Osteocyte (in vitro differentiated cells): ENCODE measurements at places on chromosomes 7 and 10. TPM values are rescaled to one million over a fixed set of nuclear protein-coding genes. Genes with fewer than 3 reads are reported as not detected.

GRCh38 chr10:78904196-78904595 is 164.6 kb upstream of the ZMIZ1 start:
- H3K4me3 ChIP-seq = no peak overlapping the region
- peaks cover 6% of the 10 kb centered on the region for H3K27me3 ChIP-seq
- no peaks in the 10 kb centered on the region for H3K36me3 ChIP-seq
- H3K27ac ChIP-seq = no peak overlapping the region
- peak; percentile 51 for DNase-seq
- H3K4me1 ChIP-seq = peaks cover 28% of the 10 kb centered on the region

Gene NKX1-2
- total RNA-seq = not detected in 2 replicates

Gene PTER
- 2.6 and 3.1 TPM in 2 replicates for total RNA-seq

Gene CFAP43
- 0.13 TPM in 1 of 2 replicates, not detected in the other for total RNA-seq

Gene TEX47
- not detected in 2 replicates for total RNA-seq

- H3K27ac ChIP-seq = no peak overlapping the region
- H3K36me3 ChIP-seq = no peaks in the 10 kb centered on the region
- no peak for DNase-seq
- H3K4me1 ChIP-seq = peaks cover 2% of the 10 kb centered on the region
Measured at GRCh38 chr10:121154846-121155245, 303.7 kb downstream of the WDR11 start.

Gene PON3
- total RNA-seq = not detected in 2 replicates

Gene ANKRD22
- total RNA-seq = not detected in 2 replicates

DNA sequence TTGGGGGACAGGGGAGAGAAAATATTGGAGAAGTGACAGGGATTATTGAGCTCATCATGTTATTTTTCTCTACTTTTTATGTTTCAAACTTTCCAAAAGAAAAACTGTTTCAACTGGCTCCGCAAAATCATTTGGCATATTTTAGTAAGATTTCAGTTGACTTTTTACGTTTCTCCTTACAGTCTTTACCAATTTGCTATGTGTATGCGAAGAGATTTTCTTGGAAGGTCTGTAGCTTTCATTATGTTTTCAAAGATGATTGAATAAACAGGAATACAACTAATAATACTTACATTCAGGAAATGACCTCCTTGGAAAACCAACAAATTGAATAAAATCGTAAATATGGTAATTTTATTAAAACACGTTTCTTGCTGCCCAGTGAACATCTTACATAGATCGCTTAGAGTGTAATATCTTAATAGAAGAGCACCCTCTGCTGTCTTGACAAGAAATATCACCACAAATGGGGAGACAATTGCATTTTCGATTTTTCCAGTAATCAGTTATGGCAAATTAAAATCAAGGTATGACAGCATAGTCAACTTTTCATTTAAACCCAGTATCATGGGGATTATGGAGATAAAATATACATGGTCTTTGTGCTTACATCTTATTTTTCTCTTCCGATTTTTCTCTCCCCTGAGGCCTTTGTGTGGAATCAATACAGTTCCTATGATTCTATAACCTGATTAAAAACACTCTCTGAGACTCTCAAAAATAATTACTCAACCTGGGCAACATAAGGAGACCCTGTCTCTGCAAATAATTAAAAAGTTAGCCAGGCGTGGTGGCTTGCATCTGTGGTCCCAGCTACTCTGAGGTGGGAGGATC is 43.1 kb downstream of the MBL2 start:
- no peaks in the 10 kb centered on the region for H3K4me1 ChIP-seq
- peaks cover 2% of the 10 kb centered on the region for H3K27me3 ChIP-seq
- H3K36me3 ChIP-seq = no peaks in the 10 kb centered on the region
- no peak for DNase-seq
- no peak overlapping the region for H3K27ac ChIP-seq
- no peak overlapping the region for H3K4me3 ChIP-seq

Gene GPR15LG
- not detected in 2 replicates for total RNA-seq

- DNase-seq = no peak
- no peak overlapping the region for H3K4me3 ChIP-seq
- H3K27me3 ChIP-seq = no peaks in the 10 kb centered on the region
- peaks cover 18% of the 10 kb centered on the region for H3K4me1 ChIP-seq
- H3K36me3 ChIP-seq = peaks cover 4% of the 10 kb centered on the region
Measured at GRCh38 chr10:22704942-22705341, 9.4 kb downstream of the PIP4K2A start.

Gene MOSPD3
- 24.5 and 26.3 TPM in 2 replicates for total RNA-seq

DNA sequence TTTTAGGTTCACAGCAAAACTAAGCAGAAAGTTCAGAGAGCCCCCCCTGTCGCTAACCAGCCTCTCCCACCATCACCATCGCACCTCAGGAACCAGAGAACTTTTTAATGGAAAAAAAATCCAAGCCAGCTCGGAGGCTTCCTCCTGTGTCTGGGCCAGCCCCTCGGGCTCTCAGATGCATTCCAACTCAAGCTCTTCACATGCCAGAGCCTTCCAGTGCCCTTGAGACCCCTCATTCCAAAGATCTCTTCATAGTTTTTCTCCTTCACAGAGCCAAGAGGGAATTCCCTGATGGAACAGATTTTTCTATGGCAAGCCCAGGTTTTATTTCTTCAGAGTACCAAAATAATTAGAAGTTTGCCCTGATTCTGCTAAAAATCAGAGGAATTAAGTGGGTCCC is 153.4 kb upstream of the LANCL2 start:
- H3K4me1 ChIP-seq = peaks cover 50% of the 10 kb centered on the region
- no peak overlapping the region for H3K4me3 ChIP-seq
- H3K36me3 ChIP-seq = peaks cover 11% of the 10 kb centered on the region
- peak overlapping the region; percentile 75 for H3K27ac ChIP-seq
- H3K27me3 ChIP-seq = no peaks in the 10 kb centered on the region

DNA sequence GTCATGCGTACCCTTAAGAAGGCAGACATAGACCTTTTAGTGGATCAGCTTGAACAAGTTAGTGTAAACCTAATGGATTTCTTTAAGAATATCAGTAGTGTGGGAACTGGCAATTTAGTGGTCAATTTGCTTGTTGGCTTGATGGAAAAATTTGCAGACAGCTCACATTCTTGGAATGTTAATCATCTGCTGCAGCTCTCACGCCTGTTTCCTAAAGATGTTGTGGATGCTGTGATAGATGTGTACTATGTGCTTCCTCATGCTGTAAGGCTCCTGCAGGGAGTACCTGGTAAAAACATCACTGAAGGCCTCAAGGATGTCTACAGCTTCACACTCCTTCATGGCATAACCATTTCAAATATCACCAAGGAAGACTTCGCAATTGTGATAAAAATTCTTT is 103.4 kb downstream of the ABCA13 start:
- no peaks in the 10 kb centered on the region for H3K36me3 ChIP-seq
- peaks cover 22% of the 10 kb centered on the region for H3K4me1 ChIP-seq
- DNase-seq = no peak

DNA sequence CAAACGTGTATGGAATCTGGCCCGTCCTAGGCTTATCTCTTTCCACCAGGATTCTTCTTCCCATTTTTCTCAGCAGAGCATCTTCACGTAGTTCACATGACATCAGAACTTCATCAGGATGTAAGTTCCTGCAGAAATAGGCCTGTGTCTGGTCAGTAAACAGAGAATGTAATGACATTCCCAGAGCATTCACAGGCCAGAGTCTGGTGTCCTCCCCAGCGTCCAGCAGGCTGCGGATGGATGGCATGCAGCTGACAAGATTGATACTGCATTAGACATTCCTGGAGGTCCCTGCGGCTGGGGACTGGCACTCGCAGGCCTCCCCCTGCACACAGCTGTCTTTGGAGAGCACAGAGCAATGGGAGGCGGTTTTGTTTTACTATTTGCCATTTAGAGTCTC is 28.7 kb downstream of the MGMT start:
- no peaks in the 10 kb centered on the region for H3K4me1 ChIP-seq
- DNase-seq = peak; percentile 48
- H3K4me3 ChIP-seq = no peak overlapping the region
- H3K36me3 ChIP-seq = peaks cover 16% of the 10 kb centered on the region
- H3K27ac ChIP-seq = no peak overlapping the region

- H3K27ac ChIP-seq = no peak overlapping the region
- no peaks in the 10 kb centered on the region for H3K4me1 ChIP-seq
- DNase-seq = no peak
- peaks cover under 1% of the 10 kb centered on the region for H3K27me3 ChIP-seq
- H3K36me3 ChIP-seq = no peaks in the 10 kb centered on the region
Measured at GRCh38 chr7:126856691-126857291, 395.9 kb downstream of the GRM8 start.

DNA sequence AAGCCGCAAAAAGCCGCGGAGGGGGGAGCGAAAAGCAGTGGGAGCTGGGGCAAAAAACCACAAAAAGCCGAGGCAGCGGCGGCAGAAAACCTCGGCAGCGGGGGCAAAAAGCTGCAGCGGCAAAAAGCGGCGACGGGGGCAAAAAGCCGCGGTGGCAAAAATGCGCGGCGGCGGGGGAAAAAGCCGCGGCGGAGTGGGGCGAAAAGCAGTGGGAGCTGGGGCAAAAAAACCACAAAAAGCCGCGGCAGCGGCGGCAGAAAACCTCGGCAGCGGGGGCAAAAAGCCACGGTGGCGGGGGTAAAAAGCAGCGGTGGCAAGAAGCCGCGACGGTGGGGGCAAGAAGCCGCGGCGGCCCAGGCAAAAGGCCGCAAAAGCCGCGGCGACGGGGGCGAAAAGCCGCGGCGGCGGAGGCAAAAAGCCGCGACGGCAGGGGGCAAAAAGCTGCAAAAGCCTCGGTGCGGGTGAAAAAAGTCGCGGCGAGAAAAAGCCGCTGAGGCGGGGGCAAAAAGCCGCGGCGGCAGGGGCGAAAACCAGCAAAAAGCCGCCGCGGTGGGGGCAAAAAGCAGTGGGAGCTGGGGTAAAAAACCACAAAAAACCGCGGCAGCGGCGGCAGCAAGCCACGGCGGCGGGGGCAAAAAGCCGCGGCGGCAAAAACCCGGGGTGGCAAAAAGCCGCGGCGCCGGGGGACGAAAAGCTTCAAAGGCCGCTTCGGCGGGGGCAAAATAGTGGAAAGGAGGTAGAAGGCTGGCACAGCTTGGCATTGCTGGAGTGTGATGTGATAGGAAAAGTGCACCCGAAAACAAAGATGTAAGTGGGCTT is 135.9 kb downstream of the ZNF92 start:
- peaks cover 33% of the 10 kb centered on the region for H3K27me3 ChIP-seq
- peak; percentile 73 for DNase-seq
- H3K27ac ChIP-seq = no peak overlapping the region
- peak overlapping the region; percentile 63 for H3K4me3 ChIP-seq

- peak overlapping the region; percentile 60 for H3K27ac ChIP-seq
- no peak for DNase-seq
- H3K4me1 ChIP-seq = peaks cover 52% of the 10 kb centered on the region
- peaks cover 10% of the 10 kb centered on the region for H3K36me3 ChIP-seq
- H3K27me3 ChIP-seq = no peaks in the 10 kb centered on the region
Measured at GRCh38 chr7:50783303-50783702, 607 bp upstream of the GRB10 start.

GRCh38 chr7:155810770-155811559 is 1.3 kb downstream of the SHH start:
- peaks cover 33% of the 10 kb centered on the region for H3K4me1 ChIP-seq
- H3K4me3 ChIP-seq = peak overlapping the region; percentile 32
- DNase-seq = no peak
- H3K27ac ChIP-seq = no peak overlapping the region
- no peaks in the 10 kb centered on the region for H3K36me3 ChIP-seq

- H3K4me1 ChIP-seq = peaks cover 13% of the 10 kb centered on the region
- H3K27ac ChIP-seq = no peak overlapping the region
- no peak overlapping the region for H3K4me3 ChIP-seq
- DNase-seq = no peak
- H3K27me3 ChIP-seq = peaks cover 46% of the 10 kb centered on the region
Measured at GRCh38 chr10:102233997-102234396, 7.3 kb downstream of the PITX3 start.

GRCh38 chr7:25515633-25516275 is 287.5 kb upstream of the NPVF start:
- DNase-seq = no peak
- no peak overlapping the region for H3K27ac ChIP-seq
- H3K4me1 ChIP-seq = no peaks in the 10 kb centered on the region
- no peak overlapping the region for H3K4me3 ChIP-seq

GRCh38 chr10:18793951-18794350 is 134.7 kb downstream of the ARL5B start:
- H3K4me3 ChIP-seq = no peak overlapping the region
- no peak overlapping the region for H3K27ac ChIP-seq
- H3K36me3 ChIP-seq = no peaks in the 10 kb centered on the region
- no peaks in the 10 kb centered on the region for H3K4me1 ChIP-seq

Gene LDB3
- total RNA-seq = 0.37 and 0.46 TPM in 2 replicates

DNA sequence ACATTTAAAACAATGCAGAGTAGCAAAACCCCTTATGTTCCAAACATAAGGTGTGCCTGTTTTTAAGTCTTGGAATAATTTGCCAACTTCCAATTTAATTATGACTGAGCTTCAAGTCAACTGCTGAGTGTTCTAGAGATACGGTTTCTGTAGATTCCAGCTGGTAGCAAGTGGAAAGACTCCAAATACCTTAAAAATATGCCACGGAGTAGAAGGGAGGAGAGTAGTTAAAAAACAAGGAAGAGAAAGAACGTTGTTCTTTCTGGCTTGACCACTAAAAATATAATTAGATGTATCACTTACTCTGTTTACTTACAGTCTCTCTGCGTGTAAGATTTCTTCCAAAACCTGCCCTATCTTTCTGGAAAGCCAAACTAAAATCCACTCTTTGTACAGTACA is 24.5 kb upstream of the ABLIM1 start:
- peaks cover 55% of the 10 kb centered on the region for H3K4me1 ChIP-seq
- no peaks in the 10 kb centered on the region for H3K27me3 ChIP-seq
- DNase-seq = no peak
- H3K27ac ChIP-seq = peak overlapping the region; percentile 10
- H3K36me3 ChIP-seq = peaks cover under 1% of the 10 kb centered on the region

DNA sequence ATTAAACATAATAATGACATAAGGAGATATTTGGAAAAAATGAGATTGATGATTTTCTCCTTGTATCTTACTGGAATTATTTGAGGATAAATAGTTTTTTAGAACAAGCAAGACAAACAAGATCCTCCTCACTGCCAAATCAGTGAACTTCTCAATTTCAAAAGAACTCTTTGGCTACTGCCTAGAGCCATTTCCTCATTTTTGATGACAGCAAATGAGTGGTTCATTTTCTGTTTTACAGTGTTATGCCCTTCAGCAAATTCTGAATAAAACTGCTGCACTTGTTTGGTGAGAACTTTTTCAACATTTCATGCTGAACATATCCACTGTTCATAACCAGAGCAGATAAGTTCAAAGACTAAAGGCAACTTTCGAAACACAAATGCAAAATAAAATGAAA is 42.5 kb upstream of the AHR start:
- no peak for DNase-seq
- no peak overlapping the region for H3K27ac ChIP-seq
- no peaks in the 10 kb centered on the region for H3K27me3 ChIP-seq
- no peak overlapping the region for H3K4me3 ChIP-seq

- peaks cover 16% of the 10 kb centered on the region for H3K27me3 ChIP-seq
- no peak overlapping the region for H3K27ac ChIP-seq
- no peak overlapping the region for H3K4me3 ChIP-seq
- H3K4me1 ChIP-seq = no peaks in the 10 kb centered on the region
Measured at GRCh38 chr10:97058521-97058920, 127.2 kb downstream of the SLIT1 start.

Gene OTUD1
- total RNA-seq = 10.6 and 11.0 TPM in 2 replicates

GRCh38 chr7:157755741-157756140 is 418.9 kb downstream of the DNAJB6 start:
- H3K36me3 ChIP-seq = no peaks in the 10 kb centered on the region
- H3K4me3 ChIP-seq = no peak overlapping the region
- no peak overlapping the region for H3K27ac ChIP-seq
- no peaks in the 10 kb centered on the region for H3K27me3 ChIP-seq
- H3K4me1 ChIP-seq = no peaks in the 10 kb centered on the region

Gene MOGAT3
- not detected in 2 replicates for total RNA-seq
